ENCODE measurements at places on chromosomes 3 and 15.

- DNase-seq = no peak
Measured at GRCh38 chr3:119236756-119237155, 3.9 kb downstream of the B4GALT4 start.

DNA sequence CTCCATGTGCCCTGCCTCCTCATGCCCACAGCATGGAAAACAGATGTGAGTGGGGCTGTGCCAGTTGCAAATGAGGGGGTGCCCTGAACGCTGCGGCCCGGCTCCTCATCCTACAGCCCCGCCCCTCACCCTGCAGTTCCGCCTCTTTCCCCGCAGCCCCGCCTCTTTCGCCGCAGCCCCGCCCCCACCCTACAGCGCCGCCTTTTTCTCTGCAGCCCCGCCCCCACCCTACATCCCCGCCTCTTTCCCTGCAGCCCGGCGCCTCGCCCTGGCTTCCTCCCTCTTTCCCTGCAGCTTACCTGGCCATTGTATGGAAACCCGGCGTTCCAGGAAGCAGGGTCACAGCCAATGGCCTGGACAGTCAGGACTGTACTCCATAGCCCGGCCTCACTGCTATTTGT is 284.9 kb downstream of the TLE3 start:
- no peak for DNase-seq

DNA sequence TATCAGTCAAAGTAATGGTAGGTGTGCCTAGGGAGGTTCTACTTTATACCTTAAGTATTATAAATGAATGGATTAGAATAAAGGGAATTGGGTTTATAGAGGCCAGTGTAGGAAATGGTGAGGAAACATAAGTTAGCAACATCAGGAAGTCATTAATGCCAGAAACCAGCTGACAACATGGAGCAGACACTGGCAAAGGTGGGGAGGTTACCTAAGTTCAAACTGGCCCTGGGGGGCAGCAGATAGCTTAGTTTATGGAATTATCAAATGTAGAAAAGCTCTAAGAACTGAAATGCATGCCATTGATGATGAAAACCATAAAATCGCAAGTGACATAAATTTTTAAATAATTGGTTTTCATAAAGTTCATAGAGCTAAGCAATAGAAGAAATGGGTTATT is 498.6 kb downstream of the NAALADL2 start:
- no peak for DNase-seq

- no peak for DNase-seq
Measured at GRCh38 chr15:101382544-101382943, 87.5 kb upstream of the SNRPA1 start.

DNA sequence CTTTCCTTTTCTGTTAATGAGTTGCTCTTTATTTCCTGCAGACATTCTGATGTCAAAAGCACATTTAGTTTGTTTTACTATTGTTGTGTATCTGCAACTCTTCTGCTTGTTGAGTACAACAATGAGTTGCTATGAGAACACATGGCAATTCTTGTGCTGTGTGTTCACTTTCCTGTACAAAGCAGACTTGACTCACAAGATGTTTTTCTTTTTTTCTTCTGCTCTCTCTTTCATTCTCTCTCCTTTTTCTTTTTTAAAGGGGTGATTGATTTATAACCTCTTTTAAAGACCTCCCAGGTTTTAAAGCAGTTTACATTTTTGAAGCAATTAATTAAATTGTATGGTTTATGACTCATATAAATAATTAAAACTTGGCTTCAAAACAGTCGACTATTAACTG is 31.6 kb upstream of the ABHD10 start:
- DNase-seq = no peak

DNA sequence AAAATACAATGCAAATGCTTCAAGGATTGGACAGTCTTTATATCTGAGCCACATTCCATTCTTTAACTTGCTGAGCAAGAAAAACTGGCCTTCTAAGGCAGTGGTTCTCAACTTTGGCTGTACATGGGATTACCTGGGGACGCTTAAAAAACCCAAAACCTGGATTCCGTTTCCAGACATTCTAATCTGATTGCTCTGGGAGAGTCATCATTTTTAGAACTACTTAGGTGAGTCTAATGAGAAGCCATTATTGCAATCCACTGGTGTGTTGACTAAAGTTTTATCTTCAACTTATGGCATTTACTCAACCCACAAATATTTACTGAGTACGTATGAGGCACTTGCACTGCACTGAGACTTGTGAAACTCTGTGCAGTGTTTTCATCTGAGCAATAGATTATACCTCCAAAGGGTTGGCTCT is 195.7 kb upstream of the ATP11B start:
- peak; percentile 87 for DNase-seq

Data from epithelial cell of esophagus (primary cell).